ENCODE measurements at places on chromosomes 7 and 10.

- DNase-seq, result no peak
Measured at GRCh38 chr10:110241407-110241806, 34.0 kb downstream of the MXI1 start.

- peak; percentile 84 for DNase-seq
Measured at GRCh38 chr10:70816220-70816894, 609 bp downstream of the SGPL1 start.

GRCh38 chr7:51847461-51848134 is 531.0 kb upstream of the COBL start:
- no peak for DNase-seq

- DNase-seq, result no peak
Measured at GRCh38 chr10:86945361-86946212, 11.8 kb downstream of the MMRN2 start.

- DNase-seq, result peak; percentile 84
Measured at GRCh38 chr7:4725014-4725849, 43.1 kb downstream of the FOXK1 start.

GRCh38 chr10:71435571-71436267 is 39.0 kb downstream of the CDH23 start:
- DNase-seq, result peak; percentile 64

GRCh38 chr7:36887233-36887632 is 162.9 kb upstream of the AOAH start:
- no peak for DNase-seq

DNA sequence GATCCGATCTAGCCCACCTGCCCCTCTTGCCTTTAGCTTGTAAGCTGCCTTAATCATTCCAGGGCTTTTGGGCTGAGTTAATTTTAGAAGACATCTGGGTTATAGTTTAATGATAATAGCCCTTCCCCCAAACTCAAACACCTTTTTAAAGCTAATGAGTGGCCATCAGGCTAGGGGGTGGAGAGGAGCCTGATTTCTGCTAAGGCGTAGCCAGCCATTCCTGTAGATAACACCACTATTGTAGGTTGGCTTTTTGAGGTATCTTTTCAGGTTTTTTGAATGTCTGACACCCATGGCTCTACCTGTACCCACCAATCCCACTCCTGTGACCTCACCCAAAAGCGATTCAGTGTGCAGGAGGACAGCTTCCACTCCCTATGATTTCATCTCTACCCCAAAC is 7.6 kb upstream of the SYPL1 start:
- DNase-seq, result no peak

DNA sequence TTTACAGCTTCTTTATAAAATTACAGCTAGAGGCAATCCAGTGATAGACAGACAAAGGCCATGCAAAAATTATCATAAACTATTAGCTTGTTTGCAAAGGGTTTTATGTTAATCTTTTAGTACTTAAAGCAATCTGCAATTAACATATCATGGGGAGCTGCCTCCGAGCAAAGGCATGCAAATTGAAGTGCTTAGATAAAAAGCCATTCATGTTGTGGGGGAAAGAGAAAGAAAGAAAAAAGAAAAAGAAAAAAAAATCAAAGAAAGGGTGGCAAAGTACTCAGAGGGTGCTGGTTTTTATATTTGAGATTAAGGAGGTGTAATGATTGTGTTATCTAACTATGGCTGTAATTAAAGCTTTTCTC is 799.5 kb downstream of the LRMDA start:
- DNase-seq, result no peak

GRCh38 chr10:99768556-99768955 is 13.9 kb upstream of the ABCC2 start:
- no peak for DNase-seq

GRCh38 chr10:28906011-28906411 is 228.7 kb downstream of the BAMBI start:
- no peak for DNase-seq

DNA sequence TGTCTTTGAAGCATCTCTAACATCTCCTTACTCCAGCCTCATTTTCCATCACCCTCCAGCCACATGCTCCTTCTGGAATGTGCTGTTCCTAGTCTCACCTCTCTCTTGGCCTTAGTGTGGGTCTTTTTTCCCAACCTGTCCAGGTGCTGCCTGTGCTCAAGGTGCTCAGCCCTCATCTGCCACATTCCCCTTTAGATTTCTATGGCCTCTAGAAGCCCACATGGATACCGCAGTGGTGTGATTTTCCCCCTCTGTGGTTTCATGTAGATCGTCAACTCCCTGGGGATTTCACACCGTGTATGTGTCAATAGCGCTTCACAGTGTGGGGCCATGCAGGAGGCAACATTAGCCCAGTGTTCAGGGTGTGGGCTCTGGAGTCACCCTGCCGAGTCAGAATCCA is 32.5 kb downstream of the BMPER start:
- no peak for DNase-seq

DNA sequence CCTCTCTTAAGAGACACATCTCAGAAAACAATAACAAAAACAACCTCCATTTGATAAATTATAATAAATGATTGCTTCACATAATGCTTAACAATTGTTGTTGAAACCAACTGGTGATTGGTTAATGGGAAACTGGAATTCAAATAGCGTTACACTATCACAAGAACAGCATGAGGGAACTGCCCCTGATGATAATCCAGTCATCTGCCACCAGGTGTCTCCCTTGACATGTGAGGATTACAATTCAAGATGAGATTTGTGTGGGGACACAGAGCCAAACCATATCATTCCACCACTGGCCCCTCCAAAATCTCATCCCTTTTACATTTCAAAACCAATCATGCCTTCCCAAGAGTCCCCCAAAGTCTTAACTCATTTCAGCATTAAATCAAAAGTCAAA is 375.9 kb downstream of the BMPER start:
- DNase-seq, result no peak

DNA sequence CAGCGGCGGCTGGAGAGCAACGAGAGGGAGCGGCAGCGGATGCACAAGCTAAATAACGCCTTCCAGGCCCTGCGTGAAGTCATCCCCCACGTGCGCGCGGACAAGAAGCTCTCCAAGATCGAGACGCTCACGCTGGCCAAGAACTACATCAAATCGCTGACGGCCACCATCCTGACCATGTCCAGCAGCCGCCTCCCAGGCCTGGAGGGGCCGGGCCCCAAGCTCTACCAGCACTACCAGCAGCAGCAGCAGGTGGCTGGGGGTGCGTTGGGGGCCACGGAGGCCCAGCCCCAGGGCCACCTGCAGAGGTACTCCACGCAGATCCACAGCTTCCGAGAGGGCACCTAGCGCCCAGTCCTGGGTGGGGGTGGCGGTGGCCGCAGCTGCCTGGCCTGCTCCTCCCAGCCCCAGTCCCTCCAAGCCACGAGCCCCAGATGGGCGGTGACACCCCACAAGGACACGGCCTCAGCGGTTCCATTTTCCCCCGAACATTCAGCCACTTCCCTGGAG is 1.3 kb downstream of the BHLHA15 start:
- DNase-seq, result no peak

GRCh38 chr7:26390016-26390415 is 98.4 kb downstream of the SNX10 start:
- no peak for DNase-seq

DNA sequence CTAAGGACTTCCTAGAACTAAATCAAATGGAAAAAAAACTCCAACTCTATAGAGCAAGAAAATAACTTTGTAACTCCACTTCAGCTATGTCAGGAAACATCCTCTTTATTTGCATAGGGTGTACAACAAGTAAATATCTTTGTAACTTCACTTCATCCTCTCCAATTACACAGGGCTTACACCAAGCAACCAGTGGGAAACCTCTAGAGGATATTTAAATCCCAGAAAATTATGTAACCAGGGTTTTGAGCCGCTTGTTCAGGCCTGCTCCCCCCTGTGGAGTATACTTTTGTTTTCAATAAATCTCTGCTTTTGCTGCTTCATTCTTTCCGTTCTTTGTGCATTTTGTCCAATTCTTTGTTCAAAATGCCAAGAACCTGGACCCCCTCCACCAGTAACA is 22.2 kb downstream of the LIPJ start:
- no peak for DNase-seq

- DNase-seq, result no peak
Measured at GRCh38 chr10:85922356-85923129, 444.1 kb downstream of the GRID1 start.

GRCh38 chr10:5283305-5284158 is 81.2 kb upstream of the UCN3 start:
- DNase-seq, result no peak

DNA sequence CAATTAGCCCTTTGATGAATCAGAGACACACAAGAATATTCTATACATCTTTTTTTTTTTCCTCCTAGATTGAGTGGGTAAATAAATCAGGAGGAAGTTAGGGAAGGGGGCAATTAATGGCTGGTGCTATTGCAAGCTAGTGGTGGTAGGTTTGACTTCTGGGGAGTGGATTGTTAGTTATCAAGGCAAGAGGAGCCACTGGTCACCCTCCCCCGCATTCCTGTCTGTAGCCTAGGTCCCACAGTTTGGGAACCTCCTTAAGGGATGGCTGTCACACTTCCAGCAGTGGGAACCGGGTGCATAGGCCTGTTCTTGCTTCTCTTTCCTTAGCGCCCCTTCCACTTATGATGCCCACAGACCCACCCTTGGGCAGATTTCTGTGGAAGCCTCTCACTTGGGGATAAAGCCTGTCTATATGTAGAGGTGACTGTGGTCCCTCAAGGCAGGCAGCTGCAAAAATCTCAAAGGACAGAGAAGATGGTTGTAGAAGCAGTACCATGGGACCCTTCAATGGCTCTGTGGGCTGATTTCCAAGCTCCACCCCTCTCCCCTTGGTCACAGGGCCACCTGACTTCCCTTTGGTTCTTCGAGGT is 2.3 kb upstream of the ADCK2 start:
- DNase-seq, result no peak

DNA sequence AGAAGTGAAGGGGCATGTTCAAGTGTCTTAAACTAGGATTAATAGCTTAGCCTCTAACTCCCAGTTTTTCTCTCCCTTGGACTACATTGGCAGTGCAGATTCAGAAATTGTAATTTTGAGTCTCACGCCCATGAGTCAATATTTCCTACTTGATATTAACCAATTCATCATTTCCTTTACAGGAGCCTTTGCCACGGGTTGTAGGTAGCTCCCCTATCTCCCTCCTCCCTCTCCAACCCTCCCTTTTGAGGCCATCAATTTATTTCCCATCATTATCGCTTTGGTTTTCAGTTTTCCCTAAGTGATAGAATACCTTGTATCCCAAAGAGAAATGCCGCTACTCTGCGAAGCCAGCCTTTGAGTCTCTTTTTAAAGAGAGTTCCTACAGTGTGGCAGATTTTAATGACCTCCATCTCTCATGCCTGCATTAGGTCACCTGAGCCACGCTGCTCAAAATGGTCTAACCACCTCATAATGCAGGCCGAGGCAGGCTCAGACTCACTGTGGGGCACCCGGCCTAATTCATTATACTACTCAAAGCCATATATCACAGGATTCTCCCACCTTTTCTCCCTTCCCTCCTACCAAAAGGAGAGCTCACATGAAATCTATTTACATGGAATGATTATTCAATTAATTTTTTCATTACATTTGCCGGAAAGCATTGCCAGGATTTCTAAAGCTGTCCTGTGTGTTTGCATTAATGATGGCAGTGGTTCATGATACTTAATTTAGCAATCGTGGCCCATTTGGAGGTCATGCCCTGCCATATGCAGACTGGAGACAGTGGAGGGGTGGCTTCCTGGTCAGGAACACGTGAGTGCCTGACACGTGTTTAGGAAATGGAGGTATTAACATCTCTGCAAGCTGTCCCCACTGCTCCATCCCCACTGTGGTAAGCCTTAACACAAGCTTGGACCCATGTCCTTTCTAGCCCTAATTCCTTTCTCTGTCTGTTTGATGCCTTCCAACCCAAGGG is 448.2 kb upstream of the AUTS2 start:
- DNase-seq, result no peak

DNA sequence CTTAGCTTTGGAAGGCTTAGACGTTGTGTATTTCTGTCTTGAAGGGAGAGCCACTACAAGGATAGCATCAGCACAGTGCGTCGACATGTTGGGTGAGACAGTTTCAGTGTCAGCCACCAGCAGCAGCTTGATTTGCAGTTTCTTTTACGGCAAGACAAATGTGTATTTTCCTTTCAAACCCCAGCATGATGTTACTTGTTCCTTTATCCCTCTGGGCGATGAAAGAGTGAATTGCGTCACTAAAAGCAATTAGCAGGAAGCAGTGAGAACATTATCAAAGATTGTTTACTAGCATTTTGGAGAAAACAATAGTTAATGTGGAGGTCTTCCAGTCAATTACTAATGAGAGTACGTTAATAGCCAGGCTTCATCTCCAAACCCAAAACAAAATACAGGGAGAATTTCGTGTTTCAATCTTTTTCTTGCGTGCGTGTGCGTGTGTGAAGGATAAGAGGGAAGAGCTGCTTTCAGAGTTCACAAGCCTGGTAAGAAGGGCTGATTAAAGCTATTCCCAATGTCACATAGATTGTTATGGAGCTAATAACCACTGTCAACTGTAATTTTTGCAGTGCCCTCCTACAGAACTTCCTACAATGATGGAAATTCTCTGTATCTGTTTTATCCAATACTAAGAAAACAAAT is 157.1 kb upstream of the AOAH start:
- DNase-seq, result no peak

DNA sequence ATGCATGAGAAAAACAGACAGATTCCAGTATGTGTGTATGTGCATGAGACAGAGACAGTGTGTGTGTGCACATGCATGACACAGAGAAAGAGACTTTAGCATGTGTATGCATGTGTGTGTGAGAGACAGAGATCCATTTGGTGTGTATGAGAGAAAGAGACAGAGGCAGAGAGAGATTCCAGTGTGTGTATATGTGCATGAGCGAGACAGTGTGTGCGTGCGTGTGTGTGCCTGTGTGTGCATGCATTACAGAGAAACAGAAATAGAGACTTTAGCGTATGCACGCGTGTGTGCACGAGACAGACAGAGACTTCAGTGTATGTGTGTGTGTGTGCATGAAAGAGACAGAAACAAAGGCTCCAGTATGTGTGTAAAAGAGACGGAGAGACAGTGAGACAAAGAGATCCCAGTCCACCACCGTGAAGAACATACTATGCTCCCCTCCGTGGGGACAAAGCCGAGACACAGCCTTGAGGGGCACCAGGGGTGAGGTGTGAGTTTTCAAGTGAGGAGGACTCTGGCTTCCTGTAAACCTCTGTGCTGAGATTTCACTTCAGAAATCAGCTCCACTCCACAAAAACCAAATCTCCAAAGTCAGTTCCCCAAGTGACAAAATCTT is 188.9 kb downstream of the GRID1 start:
- no peak for DNase-seq

DNA sequence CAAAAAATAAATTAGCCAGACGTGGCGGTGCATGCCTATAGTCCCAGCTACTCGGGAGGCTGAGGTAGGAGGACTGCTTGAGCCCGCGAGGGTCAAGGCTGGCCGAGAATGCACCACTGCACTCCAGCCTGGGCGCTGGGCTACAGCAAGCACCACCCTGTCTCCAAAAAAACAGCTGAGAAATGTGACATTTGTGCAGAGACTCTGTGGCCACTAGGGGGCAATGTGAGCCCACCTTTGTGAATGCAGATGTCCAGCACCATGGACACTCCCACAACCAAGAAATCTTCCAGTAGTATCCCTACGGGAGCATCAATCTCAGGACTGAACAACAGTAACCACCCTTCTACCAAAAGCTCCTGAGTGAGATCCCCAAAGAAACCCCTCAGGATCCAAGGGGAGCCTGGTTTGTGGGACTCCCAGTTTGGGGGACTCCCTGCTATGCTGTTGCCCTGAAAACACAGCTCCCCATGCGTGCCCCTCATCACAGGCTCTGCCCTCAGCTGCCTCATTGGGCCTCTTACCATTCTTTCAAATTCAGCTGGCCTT is 6.2 kb upstream of the AHCYL2 start:
- peak; percentile 88 for DNase-seq

Measured in left forelimb (tissue), 1 donor.